ENCODE measurements at places on chromosomes 13 and 19. TPM values are rescaled to one million over a fixed set of nuclear protein-coding genes. Genes with fewer than 3 reads are reported as not detected.

DNA sequence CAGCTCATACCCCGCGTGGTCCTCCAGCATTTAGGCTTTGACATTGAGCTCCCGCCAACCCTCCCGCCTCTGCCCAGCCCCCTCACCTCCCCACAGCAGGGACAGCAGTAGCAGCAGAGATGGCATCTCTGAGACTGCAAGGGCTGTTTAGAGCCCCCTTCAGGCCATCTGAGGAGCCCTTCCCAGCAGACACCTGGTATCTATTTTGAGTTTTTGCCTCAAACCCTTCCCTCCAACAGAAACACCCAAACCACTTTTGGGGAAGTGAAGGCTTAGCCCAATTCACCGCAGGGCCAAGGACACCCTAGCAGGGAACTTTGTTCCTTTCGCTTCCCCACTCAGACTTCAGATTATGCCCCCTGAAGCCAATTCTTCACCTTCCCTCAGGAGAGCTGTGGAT is 6.3 kb upstream of the ZNF175 start:
- no peaks in the 10 kb centered on the region for H3K36me3 ChIP-seq
- no peak overlapping the region for H3K4me3 ChIP-seq
- H3K4me1 ChIP-seq = no peaks in the 10 kb centered on the region
- no peaks in the 10 kb centered on the region for H3K27me3 ChIP-seq

DNA sequence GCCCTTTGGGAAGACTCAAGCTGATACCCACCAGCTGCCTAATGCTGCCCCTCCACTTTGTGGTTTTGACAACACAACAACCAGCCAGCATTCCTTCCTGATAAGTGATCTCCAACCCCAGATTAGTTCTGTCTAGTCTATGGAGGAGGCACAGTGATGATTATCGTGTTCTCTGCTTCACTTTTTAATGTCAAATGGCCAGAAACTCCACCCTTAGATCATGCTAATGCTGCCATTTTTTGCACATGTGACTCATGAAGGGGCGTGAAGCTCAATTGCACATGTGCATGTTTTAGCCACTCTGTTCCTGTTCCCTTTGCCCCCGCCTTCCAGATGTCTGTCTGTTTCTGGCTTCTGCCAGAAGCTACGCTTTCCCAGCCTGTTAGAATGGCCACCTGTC is 199.8 kb downstream of the COG6 start:
- no peaks in the 10 kb centered on the region for H3K4me1 ChIP-seq
- DNase-seq = no peak

DNA sequence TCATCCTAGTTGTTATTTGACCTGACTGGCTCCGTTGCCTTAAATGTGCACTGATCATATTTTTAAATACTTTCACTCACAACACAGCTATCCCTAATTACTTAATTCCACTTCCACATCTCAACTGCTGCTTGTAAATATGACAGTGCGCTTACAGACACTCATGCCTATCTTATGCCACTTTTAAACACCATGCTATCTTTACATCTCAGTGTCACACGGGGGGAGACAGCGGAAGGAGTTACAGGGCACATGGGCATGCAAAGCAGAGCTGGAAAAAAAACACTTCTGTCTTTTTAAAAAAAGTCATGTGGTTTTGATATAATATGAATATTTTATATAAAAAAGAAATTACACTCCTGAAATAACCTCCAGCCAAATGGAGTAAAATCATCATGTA is 44.1 kb downstream of the SMAD9 start:
- H3K27ac ChIP-seq = no peak overlapping the region
- peaks cover 25% of the 10 kb centered on the region for H3K36me3 ChIP-seq
- H3K4me1 ChIP-seq = peaks cover 2% of the 10 kb centered on the region
- H3K4me3 ChIP-seq = no peak overlapping the region
- H3K27me3 ChIP-seq = no peaks in the 10 kb centered on the region

- no peaks in the 10 kb centered on the region for H3K27me3 ChIP-seq
- H3K27ac ChIP-seq = no peak overlapping the region
- no peaks in the 10 kb centered on the region for H3K36me3 ChIP-seq
- DNase-seq = no peak
- no peak overlapping the region for H3K4me3 ChIP-seq
These were observed 65.5 kb upstream of the FAM216B start for GRCh38 chr13:42715909-42716308.

- no peak overlapping the region for H3K4me3 ChIP-seq
- peaks cover 23% of the 10 kb centered on the region for H3K36me3 ChIP-seq
- peak overlapping the region; percentile 97 for H3K27ac ChIP-seq
- H3K4me1 ChIP-seq = peaks cover 17% of the 10 kb centered on the region
- DNase-seq = peak; percentile 100
These were observed 1.2 kb upstream of the GPX4 start for GRCh38 chr19:1102407-1103131.

DNA sequence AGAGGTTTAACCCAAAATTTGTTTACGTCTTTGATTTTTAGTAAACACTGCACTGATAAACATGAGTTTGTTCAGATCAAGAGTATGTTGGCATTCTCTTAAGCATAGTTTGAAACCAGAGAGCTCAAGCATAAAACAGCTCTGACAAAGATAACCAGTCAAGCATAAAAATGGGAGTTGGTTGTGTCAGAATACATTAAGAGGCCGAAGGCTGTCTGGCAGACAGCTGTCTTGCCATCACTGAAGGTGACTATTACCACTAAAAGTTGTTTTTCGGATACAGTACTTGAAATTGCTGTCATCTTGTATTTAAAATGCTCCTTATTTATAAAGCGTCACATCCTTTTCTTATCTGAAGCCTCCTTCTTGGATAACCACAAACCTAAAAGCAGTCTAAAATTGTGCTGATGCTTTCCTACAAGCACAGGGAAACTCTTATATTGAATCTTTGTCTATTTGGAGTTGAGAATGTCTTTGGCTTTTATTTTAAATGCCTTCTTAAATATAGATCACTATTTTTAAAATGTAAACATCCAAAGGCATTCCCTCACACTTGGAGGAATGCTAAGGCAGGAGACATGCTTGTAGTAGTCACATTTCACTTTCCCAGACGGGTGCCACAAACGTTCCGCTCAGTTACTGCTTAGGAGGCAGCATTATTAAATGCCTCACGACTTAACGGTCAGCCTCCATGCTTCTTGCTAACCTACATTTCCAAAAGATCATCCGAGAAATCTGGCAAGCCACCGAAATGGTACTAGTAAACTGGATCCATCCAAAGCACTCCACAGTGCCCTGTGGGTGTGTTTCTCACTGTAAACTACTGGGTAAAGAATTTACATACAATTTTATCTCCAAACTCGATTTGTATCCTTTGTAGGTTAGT is 1.5 kb downstream of the SMAD9 start:
- H3K4me1 ChIP-seq = peaks cover 8% of the 10 kb centered on the region
- no peaks in the 10 kb centered on the region for H3K27me3 ChIP-seq
- H3K36me3 ChIP-seq = no peaks in the 10 kb centered on the region
- peak overlapping the region; percentile 75 for H3K27ac ChIP-seq
- DNase-seq = peak; percentile 36

DNA sequence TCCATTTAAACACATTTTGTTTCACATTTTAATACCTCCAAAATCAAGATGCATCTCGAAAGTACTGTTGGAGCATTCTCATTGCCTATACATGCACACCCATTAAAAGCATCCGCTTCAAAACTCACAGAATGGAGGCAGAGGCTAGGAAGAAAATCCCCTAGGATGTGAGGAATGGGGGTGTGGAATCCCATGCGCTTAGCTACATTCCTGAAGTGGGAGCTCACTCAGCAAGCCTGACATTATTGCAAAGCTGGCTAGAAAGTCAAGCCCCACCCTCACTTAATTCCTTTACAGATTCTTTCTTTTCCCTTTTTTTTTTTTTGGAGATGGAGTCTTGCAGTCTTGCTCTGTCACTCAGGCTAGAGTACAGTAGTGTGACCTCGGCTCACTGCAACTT is 4.6 kb upstream of the FAM32A start:
- peak; percentile 86 for DNase-seq
- no peaks in the 10 kb centered on the region for H3K27me3 ChIP-seq
- H3K27ac ChIP-seq = peak overlapping the region; percentile 50
- no peak overlapping the region for H3K4me3 ChIP-seq

GRCh38 chr13:40479196-40479845 is 187.1 kb downstream of the FOXO1 start:
- no peak overlapping the region for H3K4me3 ChIP-seq
- no peak overlapping the region for H3K27ac ChIP-seq
- H3K27me3 ChIP-seq = peaks cover 2% of the 10 kb centered on the region
- DNase-seq = no peak

- peaks cover 7% of the 10 kb centered on the region for H3K4me1 ChIP-seq
- no peak overlapping the region for H3K27ac ChIP-seq
- DNase-seq = peak; percentile 34
- H3K4me3 ChIP-seq = peak overlapping the region; percentile 31
- no peaks in the 10 kb centered on the region for H3K36me3 ChIP-seq
These were observed 344.6 kb downstream of the RFC3 start for GRCh38 chr13:34162544-34162933.

- peak; percentile 61 for DNase-seq
- no peak overlapping the region for H3K27ac ChIP-seq
- no peaks in the 10 kb centered on the region for H3K27me3 ChIP-seq
These were observed 1.1 kb upstream of the ZNF763 start for GRCh38 chr19:11963566-11964355.

DNA sequence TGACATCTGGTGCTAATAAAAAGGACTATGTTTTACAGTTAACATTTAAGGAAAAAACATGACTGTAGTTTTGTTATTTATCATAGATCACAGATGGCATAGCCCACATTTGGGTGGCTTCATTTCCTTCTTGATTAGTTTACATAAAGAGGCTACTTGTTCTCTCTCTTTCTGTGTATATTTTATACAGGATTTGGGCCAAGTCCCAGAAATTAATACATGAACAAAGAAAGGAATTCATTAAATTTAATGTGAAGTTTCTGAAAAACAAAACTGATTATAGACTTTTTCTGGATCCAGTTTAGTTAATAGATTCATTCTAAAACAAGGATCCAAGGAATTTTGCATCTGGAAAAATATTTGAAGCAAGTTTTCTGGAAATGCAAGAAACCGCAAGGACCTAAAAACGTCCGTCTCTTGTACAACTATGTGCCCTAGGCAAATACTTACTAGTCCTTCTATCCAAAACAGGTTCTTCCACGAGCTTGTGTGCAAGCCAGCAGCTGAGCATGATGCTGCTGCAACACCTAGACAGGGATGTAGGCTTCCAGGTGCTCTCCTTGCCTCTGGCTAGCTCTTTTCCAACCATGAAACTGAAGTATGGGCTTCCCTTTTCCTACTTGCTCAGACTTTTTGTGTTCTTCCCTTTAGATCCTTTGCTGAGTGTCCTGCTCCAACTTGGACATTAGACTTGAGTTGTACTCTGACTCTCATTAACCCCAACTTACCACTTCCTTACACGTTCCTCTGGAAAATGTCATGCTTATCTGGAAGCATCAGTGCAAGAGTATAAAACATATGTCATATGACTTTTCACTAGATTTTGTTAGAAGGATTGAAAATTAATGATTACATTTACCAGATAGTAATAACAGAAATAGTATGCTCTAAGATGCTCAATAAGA is 161.5 kb upstream of the STARD13 start:
- no peak for DNase-seq
- no peaks in the 10 kb centered on the region for H3K4me1 ChIP-seq
- no peak overlapping the region for H3K27ac ChIP-seq

DNA sequence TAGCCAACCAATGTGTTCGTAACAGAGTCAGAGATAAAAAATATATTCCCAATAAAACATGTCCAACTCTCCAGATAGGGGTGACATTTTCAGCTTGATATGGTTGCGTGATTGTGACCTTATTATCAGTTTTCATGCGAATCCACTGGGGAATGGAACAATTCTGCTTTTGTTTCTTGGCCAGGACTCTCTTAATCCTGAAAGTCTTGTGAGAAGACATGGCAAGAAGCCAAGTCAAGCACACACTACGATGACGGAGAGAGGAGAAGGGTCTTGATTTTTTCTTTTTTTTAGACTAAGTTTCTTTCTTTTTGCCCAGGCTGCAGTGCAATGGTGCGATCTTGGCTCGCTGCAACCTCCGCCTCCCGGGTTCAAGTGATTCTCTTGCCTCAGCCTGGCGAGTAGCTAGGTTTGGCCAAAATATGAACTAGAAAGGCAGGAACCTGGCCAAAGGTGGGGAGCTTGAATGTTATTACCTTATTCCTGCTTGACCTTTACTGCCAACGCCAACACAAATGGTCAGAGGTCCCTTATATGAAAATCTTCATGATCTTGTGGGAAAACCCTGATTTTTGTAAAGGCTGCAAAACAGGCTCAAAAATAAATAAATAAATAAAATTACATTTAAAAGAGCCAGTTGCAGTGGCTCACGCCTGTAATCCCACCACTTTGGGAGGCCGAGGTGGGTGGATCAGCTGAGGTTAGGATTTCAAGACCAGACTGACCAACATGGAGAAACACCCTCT is 14.5 kb downstream of the ZNF816 start:
- peaks cover 28% of the 10 kb centered on the region for H3K36me3 ChIP-seq
- H3K27ac ChIP-seq = no peak overlapping the region
- H3K27me3 ChIP-seq = no peaks in the 10 kb centered on the region
- H3K4me3 ChIP-seq = no peak overlapping the region
- H3K4me1 ChIP-seq = no peaks in the 10 kb centered on the region
- no peak for DNase-seq

DNA sequence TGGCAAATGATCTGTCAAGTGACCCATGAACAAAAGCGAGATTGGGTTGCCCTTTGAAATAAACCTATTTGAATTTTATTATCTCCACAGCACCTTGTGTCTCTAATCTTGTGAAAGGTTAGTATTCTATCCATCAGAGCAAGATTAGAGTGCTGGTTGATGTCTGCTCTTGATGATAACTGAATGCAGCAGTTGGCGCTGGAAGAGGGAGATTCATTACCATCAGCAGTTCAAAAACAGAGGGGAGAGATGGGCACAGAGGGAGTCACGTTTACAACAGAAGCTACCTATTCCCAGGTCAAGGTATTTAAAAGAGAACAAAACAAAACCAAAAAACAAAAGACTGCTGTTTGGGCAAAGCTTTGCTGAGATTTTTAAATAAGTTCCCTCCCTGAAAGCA is 588.1 kb downstream of the GPC6 start:
- H3K4me3 ChIP-seq = no peak overlapping the region
- H3K27me3 ChIP-seq = no peaks in the 10 kb centered on the region
- no peak for DNase-seq
- no peaks in the 10 kb centered on the region for H3K4me1 ChIP-seq

DNA sequence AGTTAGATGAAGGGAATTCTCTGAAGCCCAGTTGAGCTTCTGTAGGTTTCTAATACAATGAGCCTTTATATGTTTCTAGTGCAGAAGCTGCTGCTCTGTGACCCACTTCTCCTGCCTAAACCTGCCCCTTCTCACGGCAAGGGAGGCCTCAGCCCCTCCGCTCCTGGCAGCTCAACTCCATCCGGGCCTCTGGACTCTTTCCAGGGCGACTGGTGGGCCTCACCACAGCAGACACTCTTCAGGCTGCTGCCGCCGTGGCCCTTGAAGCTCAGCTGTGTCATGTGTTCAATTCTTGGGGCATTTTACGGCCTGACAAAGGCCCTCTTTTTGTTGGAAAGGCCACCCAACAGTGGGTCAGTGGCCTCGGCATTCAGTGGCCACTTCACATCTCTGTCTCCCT is 10.0 kb upstream of the C19orf33 start:
- no peak overlapping the region for H3K4me3 ChIP-seq
- no peak overlapping the region for H3K27ac ChIP-seq
- no peak for DNase-seq

- H3K36me3 ChIP-seq = peaks cover 2% of the 10 kb centered on the region
- no peak for DNase-seq
- no peak overlapping the region for H3K4me3 ChIP-seq
- H3K4me1 ChIP-seq = peaks cover 2% of the 10 kb centered on the region
These were observed 1.0 kb upstream of the KRI1 start for GRCh38 chr19:10566658-10567410.

GRCh38 chr19:15381864-15382263 is 2.3 kb upstream of the AKAP8 start:
- peaks cover 12% of the 10 kb centered on the region for H3K36me3 ChIP-seq
- no peak overlapping the region for H3K27ac ChIP-seq
- H3K4me1 ChIP-seq = peaks cover 10% of the 10 kb centered on the region
- H3K4me3 ChIP-seq = no peak overlapping the region
- DNase-seq = no peak

The GSX1 gene
- total RNA-seq = not detected

The TMEM86B gene
- total RNA-seq = 0.18 TPM

All from IMR-90 (cell line).